T-helper 2 cell treated with Interferon-gamma antibody and Interleukin-4, amounts not matched to agents 100 ng/mL and 5 ng/mL, for 36 hours (primary cell): ENCODE measurements at places on chromosomes 16 and 17. TPM values are rescaled to one million over a fixed set of nuclear protein-coding genes. Genes with fewer than 3 reads are reported as not detected.

The SMPD3 gene
- total RNA-seq: 3.0 and 4.3 TPM in 2 replicates

The ASPHD1 gene
- 0.16 TPM in 1 of 2 replicates, not detected in the other for total RNA-seq

The PITPNM3 gene
- total RNA-seq: 0.50 and 0.77 TPM in 2 replicates

The ATP2A3 gene
- total RNA-seq: 306 and 313 TPM in 2 replicates

The TLE7 gene
- not detected in 2 replicates for total RNA-seq

The GALR2 gene
- 0.11 and 0.39 TPM in 2 replicates for total RNA-seq

The CCL7 gene
- total RNA-seq: not detected in 2 replicates

The ATP1B2 gene
- 0.16 and 0.25 TPM in 2 replicates for total RNA-seq

The CA7 gene
- 0.11 and 0.20 TPM in 2 replicates for total RNA-seq

The TMEM220 gene
- total RNA-seq: 0.57 and 0.84 TPM in 2 replicates
